ENCODE measurements at places on chromosomes 16 and 17.

- DNase-seq: no peak
Observed at GRCh38 chr17:51668155-51668962, 408.0 kb downstream of the UTP18 start.

- DNase-seq: no peak
Observed at GRCh38 chr17:62950067-62950466, 16.0 kb upstream of the TANC2 start.

- DNase-seq: no peak
Observed at GRCh38 chr16:11402051-11402744, 56.9 kb downstream of the RMI2 start.

GRCh38 chr16:6099102-6099501, 1001.5 kb upstream of the EEF2KMT start:
- no peak for DNase-seq

DNA sequence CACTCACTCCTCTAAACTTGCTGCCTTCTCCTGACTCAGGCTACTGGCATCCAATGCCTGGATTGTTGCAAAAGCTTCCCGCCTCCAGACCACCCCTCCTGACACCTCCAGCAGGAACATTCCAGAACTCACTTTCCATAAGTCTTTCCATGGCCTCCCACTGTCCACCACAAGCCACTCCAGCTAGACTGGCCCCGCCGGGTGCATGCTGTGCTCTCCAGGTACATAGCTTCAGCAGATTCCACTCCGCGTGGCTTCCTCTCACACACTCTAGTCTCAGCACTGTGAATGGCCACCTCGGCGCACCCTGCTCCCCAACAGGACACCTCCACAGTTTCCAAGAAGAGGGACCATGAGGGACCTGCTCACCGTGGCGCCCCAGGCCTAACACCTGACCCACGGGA, 25.9 kb upstream of the FAAP100 start:
- no peak for DNase-seq
